ENCODE measurements at places on chromosomes 7 and 10.

- no peak for DNase-seq
Measured at GRCh38 chr10:5805711-5806110, 7.5 kb downstream of the GDI2 start.

- no peak for DNase-seq
Measured at GRCh38 chr7:37096341-37096740, 352.3 kb downstream of the ELMO1 start.

DNA sequence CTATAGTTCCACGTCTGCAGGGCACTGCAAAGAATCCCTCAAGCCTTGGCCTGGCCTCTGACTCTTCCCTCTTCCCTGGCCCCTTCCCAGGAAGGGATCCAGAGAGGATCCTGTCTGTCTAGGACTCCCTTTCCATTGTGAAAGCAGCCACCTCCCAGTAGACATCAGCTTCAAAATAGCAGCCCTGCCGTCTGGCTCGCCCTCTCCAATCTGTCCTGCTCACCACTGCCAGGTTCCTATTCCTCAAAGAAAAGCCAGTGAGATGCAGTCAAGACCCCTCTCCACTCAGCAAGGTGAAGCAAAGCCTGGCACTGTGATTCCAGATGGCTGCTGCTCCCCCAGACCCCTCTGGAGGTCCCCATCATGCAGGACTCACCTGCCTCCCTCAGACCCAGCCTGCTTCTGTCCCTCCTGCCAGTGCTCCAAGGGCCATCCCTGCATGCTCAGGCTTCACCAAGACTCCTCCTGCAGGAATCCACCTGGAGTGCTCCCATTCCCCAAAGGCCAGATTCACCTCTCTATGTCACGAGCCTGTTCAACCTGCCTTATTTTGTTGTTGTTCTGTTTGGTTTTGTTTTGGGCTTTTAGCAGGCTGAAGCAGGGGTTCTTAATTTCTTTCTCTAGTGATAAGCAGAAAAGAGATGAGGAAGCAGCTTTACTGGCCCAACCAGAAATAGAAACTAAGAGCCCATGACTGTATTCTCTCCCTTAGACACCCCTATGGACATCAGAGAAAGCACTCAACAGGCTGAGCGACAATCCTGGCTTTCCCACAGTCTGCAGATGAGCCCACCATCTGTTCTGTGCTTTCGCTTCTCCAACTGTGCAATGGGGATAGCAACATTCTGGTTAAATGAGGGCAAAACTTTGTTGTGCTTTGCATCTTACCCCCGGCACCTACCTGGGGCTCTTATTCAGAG, 305.1 kb downstream of the GRID1 start:
- peak; percentile 26 for DNase-seq

DNA sequence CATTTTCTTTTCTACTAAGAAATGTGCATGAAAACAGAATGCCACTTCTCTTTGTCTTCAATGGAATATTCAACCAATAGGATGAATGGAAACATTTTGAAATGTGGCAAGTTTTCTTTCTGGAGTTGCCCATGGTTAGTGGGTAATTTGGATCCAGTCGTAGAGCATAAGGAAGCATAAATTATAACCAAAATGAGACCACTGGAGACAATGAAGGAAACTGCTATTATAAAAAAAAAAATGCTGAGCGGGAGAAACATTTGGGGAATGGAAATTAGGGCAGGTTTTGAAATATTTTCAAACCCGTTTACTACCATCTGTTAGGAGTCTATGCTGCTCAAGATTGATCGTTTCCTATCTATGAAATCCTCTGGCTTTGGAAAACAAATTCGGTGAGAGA, 182.9 kb upstream of the PRKCQ start:
- no peak for DNase-seq

DNA sequence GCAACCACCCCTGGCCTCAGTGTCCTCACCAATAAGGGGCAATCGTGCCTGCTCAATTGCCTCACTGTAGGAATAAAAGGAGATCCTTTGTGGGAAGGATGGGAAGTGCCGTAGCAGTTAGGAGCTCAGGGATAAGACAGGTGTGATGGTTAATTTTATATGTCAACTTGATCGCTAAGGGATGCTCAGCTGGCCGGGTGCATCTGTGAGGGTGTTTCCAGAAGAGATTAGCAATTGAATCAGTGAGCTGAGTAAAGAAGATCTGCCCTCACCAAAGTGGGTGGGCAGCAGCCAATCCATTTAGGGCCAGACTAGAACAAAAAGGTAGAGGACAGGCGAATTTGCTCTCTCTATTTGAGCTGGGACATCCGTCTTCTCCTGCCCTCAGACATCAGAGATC, 46.3 kb downstream of the BUB3 start:
- no peak for DNase-seq

DNA sequence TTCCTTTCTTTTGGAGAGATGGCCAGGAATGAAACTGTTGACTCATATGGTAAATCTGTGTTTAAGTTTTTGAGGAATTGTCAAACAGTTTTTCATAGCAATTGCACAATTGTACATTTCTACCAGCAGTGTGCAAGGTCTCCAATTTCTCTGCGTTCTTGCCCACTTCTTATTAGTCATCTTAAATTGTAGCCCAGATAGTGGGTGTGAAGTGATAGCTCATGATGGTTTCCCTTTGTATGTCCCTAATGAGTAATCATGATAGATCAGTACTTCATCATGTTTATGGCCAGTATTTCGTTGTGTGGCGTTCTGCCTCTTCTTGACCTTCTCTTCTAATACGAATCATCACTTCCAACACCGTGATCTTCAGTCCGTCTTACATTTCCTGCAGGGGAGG, 136.3 kb downstream of the DOCK1 start:
- DNase-seq, result no peak

DNA sequence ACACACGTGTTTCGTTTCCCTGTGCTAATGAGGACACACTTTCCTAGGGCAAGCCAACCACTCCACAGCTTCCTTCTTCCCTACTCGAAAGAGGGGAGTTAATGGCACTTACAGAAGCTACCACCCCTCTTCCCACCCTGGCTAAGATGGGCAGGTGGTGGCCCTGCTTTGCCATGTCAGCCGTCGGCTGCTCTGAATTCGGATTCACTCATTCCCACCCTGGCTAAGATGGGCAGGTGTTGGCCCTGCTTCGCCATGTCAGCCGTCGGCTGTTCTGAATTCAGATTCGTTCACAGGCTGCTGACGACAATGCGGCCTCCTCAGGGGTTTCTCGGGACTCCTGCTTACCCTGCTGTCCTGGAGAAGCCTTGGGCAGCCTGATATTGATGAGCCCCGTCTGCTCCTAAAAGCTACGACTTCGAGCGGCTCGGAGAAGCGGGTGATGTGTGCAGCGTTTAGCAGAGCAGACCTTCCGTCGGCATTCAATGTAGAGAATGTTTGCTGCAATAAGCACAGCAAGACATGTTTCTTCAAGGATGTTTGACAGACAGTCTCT, 56.2 kb upstream of the PPP2R2D start:
- DNase-seq, result peak; percentile 42

GRCh38 chr7:132083537-132084123, 492.6 kb downstream of the PLXNA4 start:
- no peak for DNase-seq

GRCh38 chr7:31490796-31491314, 23.0 kb upstream of the ITPRID1 start:
- DNase-seq, result no peak

- DNase-seq, result no peak
Measured at GRCh38 chr7:55498142-55498541, 74.2 kb downstream of the VOPP1 start.

DNA sequence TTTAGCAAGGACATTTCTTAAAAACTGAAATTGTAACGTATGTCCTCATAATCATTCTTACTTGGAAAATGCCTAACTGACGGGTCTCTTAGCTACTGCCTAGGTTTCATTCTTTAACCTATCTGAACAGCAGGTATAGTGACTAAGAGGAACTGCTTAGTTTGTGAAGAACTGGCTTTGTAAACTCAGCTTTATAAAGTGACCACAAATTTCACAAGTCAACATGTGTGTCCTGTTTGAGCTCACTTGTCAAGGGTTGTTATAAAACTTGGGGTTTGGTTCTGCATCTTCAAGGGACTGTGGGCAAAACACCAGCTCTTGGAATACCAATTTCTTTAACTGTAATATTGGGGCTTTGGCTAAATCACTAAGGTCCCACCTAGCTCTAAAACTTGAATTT, 32.2 kb downstream of the MRPS33 start:
- no peak for DNase-seq

- DNase-seq, result no peak
Measured at GRCh38 chr10:2210088-2210487, 472.8 kb upstream of the ADARB2 start.

GRCh38 chr7:42991024-42991423, 58.8 kb downstream of the MRPL32 start:
- no peak for DNase-seq

- no peak for DNase-seq
Measured at GRCh38 chr10:4059471-4060138, 274.6 kb upstream of the KLF6 start.

- no peak for DNase-seq
Measured at GRCh38 chr10:50593523-50594376, 30.0 kb downstream of the SGMS1 start.

- no peak for DNase-seq
Measured at GRCh38 chr7:139488810-139489209, 5.3 kb upstream of the KLRG2 start.

GRCh38 chr10:90148116-90148855, 446.9 kb downstream of the KIF20B start:
- DNase-seq, result no peak

DNA sequence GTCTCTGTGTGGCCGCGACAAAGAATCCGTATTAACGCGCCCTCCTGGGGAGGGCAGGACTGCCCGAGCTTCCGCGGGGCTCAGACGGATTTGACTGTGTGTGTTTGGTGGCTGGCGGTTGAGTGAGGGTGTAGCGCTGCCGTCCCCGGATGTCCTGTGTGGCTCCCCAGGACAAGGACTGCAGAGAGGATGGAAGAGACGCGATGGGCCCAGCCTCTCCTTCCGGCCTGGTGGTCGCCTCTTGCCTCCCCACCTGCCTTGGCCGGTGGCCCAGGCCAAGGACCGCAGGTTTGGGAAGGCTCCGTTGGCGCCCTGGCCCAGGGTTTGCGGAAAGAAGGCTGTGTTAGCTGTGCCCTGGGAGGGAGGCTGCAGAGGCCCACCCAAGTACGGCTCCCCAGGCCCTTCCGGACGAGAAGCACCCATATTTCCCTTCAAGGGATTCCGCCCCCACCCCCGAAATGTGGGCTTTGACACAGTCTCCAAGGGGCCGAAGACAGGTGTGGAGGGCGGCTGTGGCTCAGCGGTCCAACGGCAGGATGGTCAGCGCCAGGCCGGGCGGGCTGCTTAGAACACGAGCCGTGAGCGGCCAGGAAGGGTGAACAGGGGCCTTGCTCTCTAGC, 2.3 kb downstream of the UNCX start:
- DNase-seq, result no peak

DNA sequence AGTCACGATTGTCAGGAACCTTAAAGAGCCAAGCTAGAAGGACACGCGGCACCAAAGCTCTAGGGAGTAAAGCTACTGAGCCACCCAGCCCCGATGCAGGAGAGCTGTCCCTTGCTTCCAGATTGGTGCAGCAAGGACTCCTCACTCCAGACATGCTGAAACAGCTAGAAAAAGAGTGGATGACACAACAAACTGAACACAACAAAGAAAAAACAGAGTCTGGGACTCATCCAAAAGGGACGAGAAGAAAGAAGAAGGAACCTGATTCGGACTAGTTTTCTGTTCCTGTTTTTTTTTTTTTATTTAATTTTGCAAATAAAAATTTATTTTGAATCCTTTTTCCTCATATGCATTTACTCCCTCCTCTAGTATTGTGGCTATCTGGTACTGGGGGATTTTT, 11.4 kb upstream of the HKDC1 start:
- no peak for DNase-seq

- DNase-seq, result no peak
Measured at GRCh38 chr10:7956508-7956907, 98.0 kb upstream of the GATA3 start.

All from activated naive CD4-positive, alpha-beta T cell treated with anti-CD3 and anti-CD28 coated beads, Interleukin-2, amount 50 U/mL, for 72 hours (primary cell).